ENCODE measurements at places on chromosomes 11 and 22. TPM values are rescaled to one million over a fixed set of nuclear protein-coding genes. Genes with fewer than 3 reads are reported as not detected.

- no peaks in the 10 kb centered on the region for H3K36me3 ChIP-seq
- peak overlapping the region; percentile 3 for H3K27ac ChIP-seq
- H3K4me3 ChIP-seq: no peak overlapping the region
- DNase-seq: no peak
- no peaks in the 10 kb centered on the region for H3K4me1 ChIP-seq
Measured at GRCh38 chr11:99351624-99352023, 330.9 kb downstream of the CNTN5 start.

DNA sequence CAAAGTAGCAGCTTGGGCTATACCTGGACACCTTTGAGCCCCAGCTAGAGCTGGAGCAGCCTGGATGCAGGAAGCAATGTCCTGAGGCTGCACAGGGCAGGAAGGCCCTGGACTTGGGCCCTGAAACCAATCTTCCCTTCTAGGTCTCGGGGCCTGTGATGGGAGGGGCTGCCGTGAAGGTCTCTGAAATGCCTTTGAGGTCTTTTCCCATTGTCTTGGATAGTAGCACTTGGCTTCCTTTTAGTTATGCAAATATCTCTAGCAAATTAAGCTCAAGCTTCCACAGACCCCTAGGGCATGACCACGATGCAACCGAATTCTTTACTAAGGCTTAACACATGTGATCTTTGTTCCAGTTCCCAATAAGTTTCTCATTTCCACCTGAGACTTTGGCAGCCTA lies 40.0 kb downstream of the LINC01488 start:
- no peaks in the 10 kb centered on the region for H3K36me3 ChIP-seq
- no peaks in the 10 kb centered on the region for H3K4me1 ChIP-seq
- H3K4me3 ChIP-seq: no peak overlapping the region
- no peak for DNase-seq

GRCh38 chr22:44764974-44765373 lies 12.6 kb downstream of the ARHGAP8 start:
- no peak overlapping the region for H3K27ac ChIP-seq
- DNase-seq: no peak
- H3K4me1 ChIP-seq: no peaks in the 10 kb centered on the region
- no peaks in the 10 kb centered on the region for H3K27me3 ChIP-seq
- no peaks in the 10 kb centered on the region for H3K36me3 ChIP-seq

DNA sequence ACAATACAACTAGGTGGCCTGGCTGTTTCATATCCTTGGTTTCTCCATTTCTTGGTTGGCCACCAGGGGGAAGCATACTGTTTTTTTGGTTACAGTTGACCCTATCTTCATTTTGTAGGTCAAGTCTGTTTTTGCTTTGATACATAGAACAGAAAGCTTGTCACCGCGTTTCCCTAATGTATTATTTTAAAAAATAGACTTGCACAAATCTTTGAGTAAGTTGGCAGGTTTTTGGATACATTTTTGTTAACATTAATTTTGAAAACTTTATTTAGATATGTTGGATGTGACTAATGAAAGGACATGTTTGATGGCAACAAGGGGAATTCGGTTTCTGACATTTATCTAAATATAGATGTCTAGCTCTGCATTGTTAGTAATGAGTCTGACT lies 3.0 kb downstream of the NCR3LG1 start:
- H3K4me1 ChIP-seq: peaks cover 3% of the 10 kb centered on the region
- H3K4me3 ChIP-seq: no peak overlapping the region
- peak; percentile 79 for DNase-seq
- no peaks in the 10 kb centered on the region for H3K36me3 ChIP-seq
- no peak overlapping the region for H3K27ac ChIP-seq

DNA sequence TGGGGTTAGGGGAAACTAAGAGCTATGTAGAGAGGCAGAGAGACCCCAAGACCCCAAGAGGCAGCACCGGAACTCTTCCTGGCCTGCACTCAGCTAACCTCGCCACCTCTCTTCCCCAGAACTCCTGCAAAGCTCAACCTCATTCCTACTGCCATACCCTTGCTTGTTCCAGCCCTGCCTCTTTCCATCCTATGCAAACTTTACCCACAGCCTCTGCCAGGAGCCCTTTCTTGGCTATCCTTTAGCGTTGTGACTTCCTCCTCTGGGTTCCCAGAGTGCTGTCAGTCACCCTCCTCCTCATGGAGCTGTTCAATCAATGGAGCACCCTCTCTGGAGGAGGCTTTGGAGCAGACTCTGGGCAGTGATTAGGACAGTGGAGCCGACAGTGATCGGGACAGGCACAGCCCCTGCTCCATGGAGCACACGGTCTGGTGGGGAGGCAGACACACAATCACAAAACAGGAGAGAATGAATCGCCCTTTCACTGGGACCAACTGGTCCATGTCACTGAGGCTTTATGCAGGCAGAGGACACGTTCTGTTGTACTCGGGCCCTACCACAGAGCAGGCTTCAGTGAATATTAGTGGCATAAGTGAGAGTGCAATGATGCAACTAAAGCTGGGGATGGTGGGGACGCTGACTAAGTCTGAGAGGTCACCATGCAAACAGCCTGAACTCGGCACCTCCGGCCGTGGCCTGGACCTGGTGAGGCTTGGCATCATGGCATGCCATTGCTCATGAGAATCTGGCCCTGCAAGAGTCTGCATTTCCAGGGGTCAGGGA lies 24.6 kb upstream of the P2RY2 start:
- H3K4me3 ChIP-seq: no peak overlapping the region
- DNase-seq: no peak
- no peak overlapping the region for H3K27ac ChIP-seq
- no peaks in the 10 kb centered on the region for H3K27me3 ChIP-seq
- H3K36me3 ChIP-seq: no peaks in the 10 kb centered on the region

DNA sequence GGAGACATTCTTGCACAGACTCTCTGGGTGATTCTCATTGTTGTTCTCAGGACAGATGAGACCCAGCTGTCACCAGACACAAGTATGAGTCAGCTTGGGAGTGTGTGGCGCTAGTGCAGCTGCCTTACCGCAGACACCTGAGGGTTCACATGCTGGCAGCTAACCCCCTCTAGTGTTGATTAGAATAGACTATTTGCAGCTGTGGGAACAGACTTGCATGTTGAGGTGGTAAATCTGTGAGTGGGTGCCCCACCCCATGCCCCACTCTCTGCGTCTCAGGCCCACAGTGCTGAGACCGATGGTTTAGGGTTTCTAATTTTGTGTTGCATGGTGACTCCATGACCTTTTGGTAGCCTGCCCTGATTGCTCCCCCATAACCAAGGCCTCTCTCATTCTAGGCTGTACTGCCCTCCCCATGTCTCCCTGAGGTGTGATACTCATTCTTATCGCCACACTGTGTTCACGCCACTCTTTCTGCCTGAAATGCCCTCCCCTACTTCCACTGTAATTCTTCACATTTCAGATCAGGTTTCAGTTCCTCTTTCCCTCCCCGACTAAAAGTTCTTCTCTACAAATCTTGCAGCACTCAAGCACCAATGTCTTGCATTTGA lies 73.7 kb upstream of the KIRREL3 start:
- peaks cover 18% of the 10 kb centered on the region for H3K27me3 ChIP-seq
- no peak overlapping the region for H3K4me3 ChIP-seq
- no peaks in the 10 kb centered on the region for H3K4me1 ChIP-seq
- DNase-seq: no peak
- no peak overlapping the region for H3K27ac ChIP-seq

DNA sequence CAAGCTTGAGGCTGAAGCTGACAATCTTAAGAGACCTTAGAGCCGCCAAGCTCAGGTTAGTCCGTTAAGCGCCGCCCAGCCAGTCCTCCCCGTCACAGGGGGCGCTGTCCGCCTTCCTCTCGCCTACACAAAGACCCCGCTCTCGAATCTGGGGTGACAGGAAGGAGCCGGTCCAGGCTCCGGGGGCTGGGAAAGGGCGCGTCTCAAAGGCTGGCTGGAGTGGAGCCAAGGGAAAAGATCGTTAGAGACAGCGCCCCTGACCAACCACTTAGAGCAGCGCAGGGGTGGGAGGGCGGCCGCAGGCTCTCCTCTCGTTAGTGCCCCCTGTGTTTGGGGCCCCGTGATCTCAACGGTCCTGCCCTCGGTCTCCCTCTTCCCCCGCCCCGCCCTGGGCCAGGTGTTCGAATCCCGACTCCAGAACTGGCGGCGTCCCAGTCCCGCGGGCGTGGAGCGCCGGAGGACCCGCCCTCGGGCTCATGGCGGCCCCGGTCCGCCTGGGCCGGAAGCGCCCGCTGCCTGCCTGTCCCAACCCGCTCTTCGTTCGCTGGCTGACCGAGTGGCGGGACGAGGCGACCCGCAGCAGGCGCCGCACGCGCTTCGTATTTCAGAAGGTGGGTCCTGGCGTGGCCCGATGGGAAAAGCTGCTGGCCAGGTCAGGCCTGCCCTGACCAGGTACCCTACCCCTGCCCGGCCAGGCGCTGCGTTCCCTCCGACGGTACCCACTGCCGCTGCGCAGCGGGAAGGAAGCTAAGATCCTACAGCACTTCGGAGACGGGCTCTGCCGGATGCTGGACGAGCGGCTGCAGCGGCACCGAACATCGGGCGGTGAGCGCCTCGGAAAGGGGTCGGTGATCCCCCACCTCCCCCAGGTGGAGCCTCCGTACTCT lies at the start of gene MUS81:
Gene MUS81 (plus strand): TSS at position 156 of the 887 bp plus-strand sequence. CDS start 321 bp downstream, at position 477.
- H3K4me3 ChIP-seq: peak within 1 kb of the TSS; percentile 91
- peak within 1 kb of the TSS; percentile 99 for H3K27ac ChIP-seq
- peak; percentile 97 for DNase-seq
- H3K27me3 ChIP-seq: no peaks in the 10 kb centered on the region
- peaks cover 42% of the 10 kb centered on the region for H3K4me1 ChIP-seq
- H3K36me3 ChIP-seq: peaks cover 53% of the 10 kb centered on the region

DNA sequence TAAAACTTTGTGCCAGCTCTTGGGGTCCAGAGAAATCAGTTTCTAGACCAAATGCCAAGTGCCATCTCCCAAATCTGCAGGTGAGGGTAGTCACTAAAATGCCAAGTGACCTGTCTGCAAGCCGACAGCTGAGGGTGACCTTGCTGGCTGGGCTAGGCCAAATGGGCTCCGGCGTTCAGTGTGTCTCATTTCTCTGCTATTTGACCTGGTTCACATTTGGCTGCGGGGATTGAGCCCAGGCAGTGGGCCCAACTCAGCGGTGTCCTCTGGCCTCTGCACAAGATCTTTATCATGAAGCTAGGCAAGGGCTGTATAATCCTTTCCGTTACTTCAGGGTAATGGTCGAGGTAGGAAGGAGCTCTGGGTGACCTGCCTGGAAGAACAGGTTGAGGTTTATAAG lies 87.5 kb downstream of the SNX19 start:
- no peaks in the 10 kb centered on the region for H3K36me3 ChIP-seq
- peak overlapping the region; percentile 65 for H3K27ac ChIP-seq
- no peak overlapping the region for H3K4me3 ChIP-seq
- peak; percentile 37 for DNase-seq
- H3K4me1 ChIP-seq: peaks cover 34% of the 10 kb centered on the region

- peaks cover 28% of the 10 kb centered on the region for H3K4me1 ChIP-seq
- no peak overlapping the region for H3K4me3 ChIP-seq
- no peak for DNase-seq
- no peaks in the 10 kb centered on the region for H3K27me3 ChIP-seq
- no peaks in the 10 kb centered on the region for H3K36me3 ChIP-seq
Measured at GRCh38 chr22:18042685-18043084, 18.3 kb upstream of the MICAL3 start.

DNA sequence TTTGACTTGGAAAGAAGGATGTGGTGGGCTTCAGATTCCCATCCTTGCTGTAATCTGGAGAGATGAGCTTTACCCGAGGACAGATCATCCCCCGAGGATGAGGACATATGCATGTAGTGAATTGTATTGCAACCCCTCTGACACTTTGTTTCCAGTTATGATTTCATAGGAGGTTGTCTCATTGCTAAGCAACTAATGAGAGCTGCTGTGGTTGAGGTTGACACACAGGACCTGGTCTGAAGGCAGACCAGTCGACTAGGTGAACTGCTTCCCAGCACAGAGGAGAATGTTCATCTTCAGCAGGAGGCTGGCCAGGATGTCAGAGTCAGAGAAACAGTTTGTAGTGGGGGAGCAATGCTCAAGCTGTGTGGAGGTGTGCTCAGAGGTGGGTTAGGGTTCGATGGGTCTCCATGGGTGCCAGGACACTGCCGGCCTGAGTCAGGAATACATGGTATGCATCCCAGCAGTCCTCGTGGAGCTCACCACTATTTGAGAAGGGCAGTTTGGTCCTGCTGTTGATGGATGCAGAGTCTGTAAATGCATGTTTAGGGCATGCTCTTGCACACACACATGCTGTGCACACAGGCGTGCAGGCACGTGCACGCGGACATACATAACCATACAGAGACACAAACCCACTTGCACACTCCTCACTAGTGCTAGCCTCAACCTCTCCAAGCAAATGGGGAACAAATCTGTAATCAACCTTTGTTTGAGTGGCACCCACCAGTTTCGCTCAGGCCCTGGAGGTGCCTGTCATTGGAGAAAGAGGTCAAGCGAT lies 153.7 kb downstream of the TBC1D22A start:
- no peak overlapping the region for H3K27ac ChIP-seq
- H3K4me1 ChIP-seq: no peaks in the 10 kb centered on the region
- no peaks in the 10 kb centered on the region for H3K27me3 ChIP-seq
- no peaks in the 10 kb centered on the region for H3K36me3 ChIP-seq

DNA sequence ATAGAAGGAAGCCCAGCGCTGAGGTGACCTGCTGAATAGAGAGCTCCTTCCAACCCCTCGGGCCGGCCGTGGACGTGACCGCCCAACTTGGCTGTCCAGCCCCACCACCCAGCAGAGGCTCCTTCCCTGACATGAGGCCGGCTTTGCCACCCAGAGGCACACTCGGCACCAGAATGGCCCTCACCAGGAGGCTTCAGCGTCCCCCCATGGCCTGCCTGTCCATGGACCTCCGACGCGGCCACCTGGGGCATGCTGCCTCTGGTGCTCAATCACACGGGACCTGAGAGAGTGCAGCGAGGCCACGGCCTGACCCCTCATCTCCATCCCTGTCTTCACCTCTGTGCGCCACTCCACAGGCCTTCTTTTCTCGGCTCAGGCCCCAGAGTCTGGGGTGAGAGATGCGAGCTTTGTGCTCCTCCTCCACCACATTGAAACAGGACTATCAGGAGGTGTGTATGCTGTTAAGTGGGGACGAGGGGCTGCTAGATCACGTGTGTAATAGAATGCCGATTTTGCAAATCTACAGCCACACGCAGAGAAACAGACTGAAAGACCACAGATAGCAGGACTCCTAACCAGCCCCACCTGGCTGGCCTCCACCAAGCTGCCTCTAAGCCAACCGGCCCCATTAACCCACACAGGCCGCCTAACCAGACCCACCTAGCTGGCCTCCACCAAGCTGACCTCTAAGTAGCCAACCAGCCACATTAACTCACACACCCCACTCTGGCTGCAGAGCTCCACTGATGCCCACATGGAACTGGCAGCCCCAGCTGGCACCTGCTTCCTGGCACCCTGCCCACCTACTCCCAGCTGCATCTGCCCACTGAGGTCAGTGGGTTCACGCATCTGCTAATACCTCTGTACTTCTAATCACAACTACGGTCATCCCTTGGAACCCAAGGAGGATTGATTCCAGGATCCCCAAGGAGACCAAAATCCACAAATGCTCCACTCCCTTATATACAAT lies 20.7 kb downstream of the LINC01488 start:
- H3K27me3 ChIP-seq: no peaks in the 10 kb centered on the region
- no peak for DNase-seq
- H3K4me1 ChIP-seq: peaks cover 6% of the 10 kb centered on the region
- no peak overlapping the region for H3K4me3 ChIP-seq
- no peaks in the 10 kb centered on the region for H3K36me3 ChIP-seq

Gene OTUB1
- total RNA-seq: 47.7 TPM

All from heart right ventricle (tissue), 16 donors.